Right lobe of liver (tissue), 6 donors: ENCODE measurements at places on chromosomes 3 and 15.

DNA sequence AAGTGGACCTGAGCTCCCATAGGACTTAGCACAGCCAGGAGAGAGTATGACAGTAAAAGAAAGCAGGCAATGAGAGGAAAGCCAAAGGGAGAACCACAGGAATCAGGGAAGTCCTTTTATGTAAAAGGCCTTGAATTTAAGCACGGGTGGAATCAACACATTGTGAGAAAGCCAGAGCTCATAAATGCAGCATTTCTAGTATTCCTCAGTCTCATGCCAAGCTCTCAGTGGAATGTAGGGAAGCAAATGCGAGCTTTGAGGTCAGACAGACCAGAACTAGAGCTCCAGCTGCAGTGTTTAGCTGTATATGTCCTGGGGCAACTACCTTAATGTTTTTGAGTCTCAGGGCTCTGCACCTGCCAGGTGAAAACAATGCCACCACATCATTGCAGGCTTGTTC lies 132.1 kb upstream of the TRIM42 start:
- DNase-seq: no peak

DNA sequence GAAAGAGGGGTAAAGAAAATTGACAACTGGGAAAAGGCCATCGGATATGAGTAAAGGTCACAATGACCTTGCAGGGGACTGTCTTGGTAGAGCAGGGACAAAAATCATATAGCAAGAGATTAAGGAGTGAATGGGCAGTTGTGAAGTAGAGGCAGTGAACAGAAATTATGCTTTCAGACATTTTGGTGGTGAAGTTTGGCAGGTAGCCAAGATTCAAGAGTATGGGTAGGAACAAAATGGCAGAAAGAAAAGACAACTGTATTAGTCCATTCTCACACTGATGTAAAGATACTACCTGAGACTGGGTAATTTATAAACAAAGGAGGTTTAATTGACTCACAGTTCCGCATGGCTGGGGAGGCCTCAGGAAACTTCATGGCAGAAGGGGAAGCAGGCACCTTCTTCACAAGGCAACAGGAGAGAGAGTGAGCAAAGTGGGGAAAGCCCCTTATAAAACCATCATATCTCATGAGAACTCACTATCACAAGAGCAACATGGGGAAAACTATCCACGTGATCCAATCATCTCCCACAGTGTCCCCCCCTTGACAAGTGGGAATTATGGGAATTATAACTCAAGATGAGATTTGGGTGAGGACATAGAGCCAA lies 84.0 kb downstream of the CGNL1 start:
- no peak for DNase-seq

- DNase-seq: no peak
Measured at GRCh38 chr3:62712746-62713145, 162.5 kb downstream of the CADPS start.

DNA sequence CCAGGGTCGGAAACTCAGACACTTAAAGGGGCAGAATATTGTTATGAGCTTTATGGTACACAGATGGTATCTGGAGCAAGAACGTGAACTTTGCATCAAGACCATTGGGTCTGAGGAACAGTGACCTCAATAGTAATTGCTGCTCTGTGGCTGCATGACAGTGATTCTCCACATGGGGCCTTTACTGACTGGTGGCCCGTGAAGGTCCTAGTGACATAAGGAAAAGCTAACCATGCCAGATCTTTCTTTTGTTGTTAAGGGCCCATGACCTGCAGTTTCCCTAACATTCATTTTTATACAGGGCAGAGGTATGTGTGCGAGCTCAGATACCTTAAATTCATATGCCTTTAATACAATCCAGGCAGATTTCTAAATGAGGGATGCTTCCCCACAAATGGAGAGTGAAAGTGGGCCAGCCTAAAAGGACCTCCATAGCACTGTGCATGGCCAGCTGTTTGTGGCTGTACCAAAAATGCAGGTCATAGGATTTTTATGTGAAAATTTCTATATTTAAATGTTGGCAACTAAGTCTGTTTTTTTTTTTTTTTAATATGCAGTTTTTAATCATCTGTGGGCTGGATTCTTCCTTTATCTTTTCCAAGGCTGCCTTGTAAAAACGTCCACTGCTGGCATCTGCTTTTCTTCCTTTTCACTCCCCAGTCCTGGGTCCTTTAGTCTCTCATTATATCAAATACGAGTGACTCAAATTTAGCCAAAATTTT lies 188.0 kb upstream of the IL12A start:
- no peak for DNase-seq

- no peak for DNase-seq
Measured at GRCh38 chr3:90180543-90180942, 1073.1 kb downstream of the EPHA3 start.

- DNase-seq: no peak
Measured at GRCh38 chr3:97930018-97930417, 42.2 kb downstream of the RIOX2 start.

- DNase-seq: no peak
Measured at GRCh38 chr3:151709847-151710246, 23.9 kb upstream of the AADACL2 start.

DNA sequence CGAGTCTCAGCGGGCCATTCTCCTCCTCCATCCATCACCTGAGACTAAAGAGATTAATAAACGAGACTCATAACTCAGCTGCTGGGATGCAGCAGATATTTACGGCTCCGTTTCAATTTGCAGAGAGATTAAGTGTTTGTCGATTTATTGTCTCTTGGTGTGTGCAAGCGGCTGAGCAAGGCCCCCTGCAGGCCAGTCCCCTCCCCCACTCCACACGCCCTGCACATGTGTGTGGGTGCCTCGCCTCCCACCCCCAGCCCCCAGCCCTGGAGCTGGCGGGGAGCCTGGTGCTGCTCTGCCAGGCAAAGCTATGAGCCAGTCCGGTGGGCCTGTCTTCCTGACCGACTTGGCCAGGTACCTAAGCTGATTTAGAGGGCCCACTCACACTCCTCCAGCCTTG lies 63.0 kb downstream of the CYP11A1 start:
- DNase-seq: no peak

DNA sequence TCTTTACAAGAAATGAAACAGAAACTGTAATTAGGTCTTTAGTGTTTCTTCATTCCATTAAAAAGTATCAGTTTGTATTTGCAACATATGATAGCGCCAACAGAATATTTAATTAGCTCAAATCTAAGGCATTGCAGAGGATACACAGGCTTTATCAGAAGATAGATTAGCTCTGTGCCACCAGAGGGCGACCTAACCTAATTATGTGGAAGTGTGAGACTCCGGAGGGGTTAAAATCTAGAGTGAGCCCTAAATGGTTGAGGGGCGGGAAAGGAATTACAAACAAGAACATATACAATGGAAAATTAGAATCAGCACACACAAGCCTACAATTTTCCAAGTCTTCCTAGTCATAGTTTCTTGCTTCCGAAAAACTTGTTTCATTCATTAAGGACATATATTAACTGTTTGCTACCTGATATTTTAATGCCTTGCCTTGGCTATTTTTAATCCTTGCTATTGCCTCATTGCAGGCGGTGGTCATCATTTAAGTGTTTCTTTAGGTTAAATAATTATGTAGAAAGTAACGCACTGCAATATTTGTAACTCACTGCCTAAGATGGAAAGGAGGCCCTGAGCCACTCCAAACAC lies 18.0 kb upstream of the RYR3 start:
- DNase-seq: peak; percentile 56

- DNase-seq: no peak
Measured at GRCh38 chr3:16797831-16798230, 86.9 kb upstream of the PLCL2 start.

DNA sequence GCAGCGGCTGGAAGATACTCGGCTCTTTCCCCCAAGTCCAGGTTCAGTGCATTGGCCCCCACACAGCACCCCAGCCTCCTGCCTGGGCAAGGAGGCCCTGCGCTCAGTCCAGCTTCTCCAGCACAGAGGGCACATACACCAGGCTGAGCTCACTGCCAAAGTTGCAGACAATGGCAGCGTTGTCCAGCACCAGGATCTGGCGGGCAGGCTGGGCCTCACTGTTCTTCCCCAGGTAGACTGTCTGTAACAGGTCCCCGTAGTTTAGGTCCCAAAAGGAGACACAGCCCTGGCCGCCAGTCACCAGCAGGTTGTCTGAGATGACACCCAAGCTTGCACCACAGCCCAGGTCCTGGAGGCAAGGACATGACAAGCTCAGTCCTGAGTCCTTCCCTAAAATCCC lies 32.9 kb downstream of the PTPN23 start:
- DNase-seq: no peak

DNA sequence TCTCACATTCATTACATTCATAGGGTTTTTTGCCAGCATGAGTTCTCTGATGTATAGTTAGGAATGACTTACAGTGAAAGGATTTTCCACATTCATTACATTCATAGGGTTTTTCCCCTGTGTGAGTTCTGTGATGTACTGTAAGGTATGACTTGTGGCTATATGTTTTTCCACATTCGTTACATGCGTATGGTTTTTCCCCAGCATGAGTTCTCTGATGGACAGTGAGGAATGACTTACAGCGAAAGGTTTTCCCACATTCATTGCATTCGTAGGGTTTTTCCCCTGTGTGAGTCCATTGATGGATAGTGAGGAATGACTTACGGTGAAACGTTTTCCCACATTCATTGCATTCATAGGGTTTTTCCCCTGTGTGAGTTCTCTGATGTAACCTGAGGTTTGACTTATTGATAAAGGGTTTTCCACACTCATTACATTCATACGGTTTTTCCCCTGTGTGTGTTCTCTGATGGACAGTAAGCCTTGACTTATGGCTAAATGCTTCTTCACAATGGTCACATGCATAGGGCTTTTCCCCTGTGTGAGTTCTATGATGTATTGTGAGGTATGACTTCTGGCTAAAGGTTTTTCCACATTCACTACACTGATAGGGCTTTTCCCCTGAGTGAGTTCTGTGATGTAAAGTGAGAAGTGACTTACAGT lies 47.4 kb downstream of the ZNF717 start:
- DNase-seq: no peak

DNA sequence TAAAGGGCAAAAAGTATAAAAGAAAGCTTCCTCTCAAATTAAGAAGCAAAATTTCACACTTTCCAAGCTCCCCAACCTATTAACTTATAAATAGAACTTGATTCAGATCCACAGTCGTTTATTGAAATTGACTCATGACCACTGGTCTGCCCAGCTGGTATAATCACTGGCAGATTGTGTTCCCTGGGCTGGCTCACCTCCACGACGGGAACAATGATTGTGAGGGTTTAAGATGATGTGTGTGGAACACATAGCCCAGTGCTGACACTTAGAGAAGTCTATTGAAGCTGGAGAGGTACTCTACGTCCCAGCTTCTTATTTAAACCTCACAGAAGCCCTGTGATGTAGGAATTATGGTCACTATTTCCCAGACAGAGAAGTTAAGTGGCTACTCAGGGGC lies 90.4 kb downstream of the MB21D2 start:
- no peak for DNase-seq

- no peak for DNase-seq
Measured at GRCh38 chr3:96538186-96538585, 276.2 kb upstream of the EPHA6 start.

DNA sequence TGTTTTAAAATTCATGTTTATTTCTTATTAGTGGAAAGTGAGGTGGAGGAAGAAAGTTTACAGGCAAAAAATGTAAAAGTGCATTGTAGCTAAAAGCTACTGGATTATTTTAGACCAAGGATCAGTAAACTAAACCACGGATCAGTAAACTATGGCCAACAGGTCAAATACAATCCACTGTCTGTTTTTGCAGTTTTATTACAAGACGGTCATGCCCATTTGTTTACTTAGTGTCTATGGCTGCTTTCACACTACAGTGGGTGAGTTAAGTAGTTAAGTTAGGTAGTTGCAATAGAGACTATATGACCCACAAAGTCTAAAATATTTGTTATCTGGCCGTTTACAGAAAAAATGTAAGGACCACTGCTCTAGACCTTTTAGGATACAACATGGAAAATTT lies 82.0 kb downstream of the NR2E3 start:
- DNase-seq: no peak

- DNase-seq: no peak
Measured at GRCh38 chr3:78878011-78878410, 889.8 kb downstream of the ROBO1 start.

- DNase-seq: no peak
Measured at GRCh38 chr15:91426412-91426811, 326.4 kb downstream of the SV2B start.

GRCh38 chr15:45548753-45549520 lies 26.4 kb upstream of the SLC30A4 start:
- DNase-seq: no peak

DNA sequence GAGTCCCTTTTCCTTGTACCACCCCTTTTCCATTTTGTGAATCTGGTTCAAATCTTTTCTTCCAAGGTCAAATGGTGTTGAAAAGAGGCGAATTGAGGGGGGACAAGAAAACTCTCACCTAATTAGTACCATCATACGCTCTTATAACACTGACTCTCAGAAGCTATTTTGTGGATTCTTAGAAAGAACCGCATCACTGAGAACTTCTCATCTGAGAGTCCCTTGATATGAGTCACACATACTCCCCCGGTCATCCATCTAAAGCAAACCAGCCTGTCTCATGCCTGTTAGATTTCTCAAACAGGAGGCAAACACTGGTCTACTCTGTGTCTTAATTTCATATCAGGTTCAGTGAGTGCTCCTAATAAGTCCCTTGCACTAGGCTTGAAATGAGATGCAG lies 76.5 kb upstream of the SPRED1 start:
- no peak for DNase-seq

DNA sequence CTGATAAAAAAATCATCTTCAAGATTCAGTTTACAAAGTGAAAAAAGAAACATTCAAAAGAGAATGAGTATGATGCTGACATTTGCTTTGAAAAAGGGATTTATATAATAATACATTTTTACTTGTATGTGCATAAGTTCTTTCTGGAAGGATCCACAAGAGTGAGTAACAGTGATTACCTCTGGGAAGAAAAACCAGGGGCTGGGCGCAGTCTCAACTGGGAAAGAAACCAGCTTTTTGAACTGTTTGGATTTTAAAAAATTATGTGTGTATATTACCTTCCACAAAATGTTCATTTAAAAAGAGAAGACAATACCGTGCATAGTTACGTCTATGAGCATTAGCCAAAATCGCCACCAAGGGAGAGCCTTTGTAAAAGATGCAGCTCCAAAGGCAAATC lies 1.3 kb downstream of the CLEC3B start:
- DNase-seq: no peak
